ENCODE measurements at places on chromosomes 11 and 22. TPM values are rescaled to one million over a fixed set of nuclear protein-coding genes. Genes with fewer than 3 reads are reported as not detected.

DNA sequence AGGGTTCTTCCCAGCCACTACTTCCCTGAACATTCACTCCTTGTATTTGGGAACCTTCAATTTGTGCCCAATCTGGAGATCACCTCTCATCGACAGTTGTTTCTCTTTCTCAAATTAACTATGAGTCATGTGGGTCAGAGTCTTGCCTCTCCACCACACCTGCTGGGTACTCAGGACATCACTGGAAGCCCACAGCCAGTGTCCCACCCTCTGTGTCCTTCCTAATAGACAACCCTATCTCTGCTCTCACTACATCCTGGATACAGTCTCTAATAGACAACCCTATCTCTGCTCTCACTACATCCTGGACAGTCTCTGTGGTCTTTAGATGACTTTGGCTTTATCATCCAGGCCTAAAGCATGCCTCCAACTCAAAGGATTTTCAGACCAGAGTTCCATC lies 70.1 kb downstream of the ARL14EP start:
- peaks cover 28% of the 10 kb centered on the region for H3K4me1 ChIP-seq
- H3K27me3 ChIP-seq: no peaks in the 10 kb centered on the region
- H3K27ac ChIP-seq: peak overlapping the region; percentile 21
- no peak overlapping the region for H3K4me3 ChIP-seq
- H3K36me3 ChIP-seq: no peaks in the 10 kb centered on the region

GRCh38 chr11:114796954-114797721 lies 118.8 kb downstream of the NXPE2 start:
- H3K4me3 ChIP-seq: no peak overlapping the region
- no peak for DNase-seq
- peaks cover 28% of the 10 kb centered on the region for H3K4me1 ChIP-seq
- H3K36me3 ChIP-seq: no peaks in the 10 kb centered on the region

DNA sequence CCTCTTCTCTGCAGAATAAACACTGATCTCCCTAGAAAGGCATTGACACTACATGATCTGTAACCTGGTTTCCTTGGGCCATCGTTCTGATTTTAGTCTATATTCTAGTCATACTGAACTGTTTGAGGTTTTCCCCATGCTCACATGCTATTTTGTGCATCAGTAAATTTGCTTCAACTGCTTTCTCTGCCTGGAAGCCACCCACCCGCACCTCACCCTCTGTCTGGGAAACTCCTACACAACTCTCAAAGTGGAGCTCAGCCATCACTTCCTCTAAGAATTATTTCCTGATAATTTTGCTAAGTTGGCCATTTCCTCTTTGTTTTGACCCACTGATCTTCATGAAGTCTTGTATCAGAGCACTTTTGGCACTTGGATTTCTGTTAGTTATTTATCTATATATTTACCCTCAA lies 36.1 kb downstream of the MMP20 start:
- H3K4me3 ChIP-seq: no peak overlapping the region
- H3K27me3 ChIP-seq: no peaks in the 10 kb centered on the region
- DNase-seq: no peak
- H3K36me3 ChIP-seq: no peaks in the 10 kb centered on the region

The MLC1 gene
- total RNA-seq: 0.66 TPM

- no peak overlapping the region for H3K4me3 ChIP-seq
- H3K4me1 ChIP-seq: no peaks in the 10 kb centered on the region
- DNase-seq: no peak
- H3K36me3 ChIP-seq: no peaks in the 10 kb centered on the region
- H3K27me3 ChIP-seq: no peaks in the 10 kb centered on the region
Measured at GRCh38 chr11:103649401-103649895, 387.0 kb upstream of the DDI1 start.

DNA sequence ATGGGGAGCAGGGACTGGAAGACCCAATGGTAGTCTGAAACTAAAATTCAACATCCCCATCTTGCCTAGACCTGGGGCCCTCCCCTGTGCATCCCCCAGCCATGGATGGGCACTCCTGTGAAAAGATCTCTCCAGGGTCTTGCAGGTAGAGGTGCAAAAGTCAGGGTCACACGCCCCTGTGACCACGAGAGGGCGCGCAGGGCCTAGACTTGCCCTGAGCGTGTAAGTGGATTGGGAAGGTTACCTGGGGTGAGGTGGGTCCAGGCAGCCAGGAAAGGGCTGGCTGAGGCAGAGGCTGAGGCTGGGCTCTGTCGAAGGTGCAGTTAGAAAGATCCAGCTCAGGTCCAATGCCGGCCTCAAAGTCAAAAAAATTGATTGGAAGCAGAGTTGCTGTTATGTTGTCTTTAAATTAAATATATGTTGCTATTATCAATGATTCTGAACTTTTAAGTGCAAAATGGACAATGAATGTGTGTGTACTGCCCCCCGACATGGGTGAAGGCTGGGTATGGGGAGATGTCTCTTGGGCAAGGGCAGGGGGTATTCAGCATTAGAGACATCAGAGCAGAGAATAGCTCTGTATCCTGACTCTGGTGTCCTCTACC lies 4.8 kb upstream of the POU2F3 start:
- peak; percentile 62 for DNase-seq
- peaks cover 67% of the 10 kb centered on the region for H3K27me3 ChIP-seq
- no peak overlapping the region for H3K4me3 ChIP-seq
- peaks cover 10% of the 10 kb centered on the region for H3K4me1 ChIP-seq
- no peaks in the 10 kb centered on the region for H3K36me3 ChIP-seq

DNA sequence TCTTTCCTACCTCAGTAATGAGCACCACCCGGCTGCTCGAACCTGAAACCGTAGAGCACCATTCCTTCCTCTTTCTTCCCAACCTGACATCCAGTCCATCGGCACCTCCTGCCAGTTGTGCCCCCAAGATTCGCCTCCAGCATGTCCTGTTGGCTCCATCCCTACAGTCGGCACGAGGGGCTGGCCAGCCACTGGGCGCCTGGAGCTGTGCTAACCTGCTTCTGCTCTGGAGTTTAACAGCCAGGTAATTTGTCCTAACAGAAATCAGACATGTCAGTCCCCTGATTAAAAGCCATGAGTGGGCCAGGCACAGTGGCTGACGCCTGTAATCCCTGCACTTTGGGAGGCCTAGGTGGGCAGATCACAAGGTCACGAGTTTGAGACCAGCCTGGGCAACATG lies 16.8 kb downstream of the FDX1 start:
- DNase-seq: no peak
- H3K27ac ChIP-seq: no peak overlapping the region
- peaks cover 23% of the 10 kb centered on the region for H3K4me1 ChIP-seq
- H3K36me3 ChIP-seq: peaks cover 6% of the 10 kb centered on the region

- no peaks in the 10 kb centered on the region for H3K27me3 ChIP-seq
- H3K4me1 ChIP-seq: peaks cover 55% of the 10 kb centered on the region
- H3K27ac ChIP-seq: peak overlapping the region; percentile 65
- DNase-seq: no peak
Measured at GRCh38 chr11:58027341-58027740, 3.4 kb upstream of the OR6Q1 start.

The KDM4D gene
- 0.69 TPM for total RNA-seq

GRCh38 chr11:56932572-56933220 lies 56.0 kb upstream of the OR5AK2 start:
- no peak for DNase-seq
- no peak overlapping the region for H3K27ac ChIP-seq
- H3K27me3 ChIP-seq: no peaks in the 10 kb centered on the region
- H3K4me1 ChIP-seq: no peaks in the 10 kb centered on the region
- H3K4me3 ChIP-seq: no peak overlapping the region

DNA sequence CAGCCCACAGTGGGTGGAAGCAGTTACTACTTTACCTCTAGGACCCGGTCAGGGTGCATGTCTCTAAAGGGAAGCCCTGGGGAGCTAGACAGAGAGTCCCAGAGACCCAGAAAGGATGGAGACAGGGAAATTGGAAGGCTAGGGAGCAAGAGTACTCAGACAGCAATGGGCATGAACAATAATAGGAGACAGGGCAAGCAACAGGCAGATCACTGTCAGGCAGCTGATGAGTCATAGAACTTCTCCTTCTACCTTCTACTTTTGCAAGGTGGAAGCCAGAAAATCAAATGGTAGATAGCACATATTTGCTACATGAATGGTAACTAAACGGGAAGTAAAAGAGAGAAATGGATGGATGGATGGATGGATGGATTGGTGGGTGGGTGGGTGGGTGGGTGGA lies 19.6 kb downstream of the CD5 start:
- no peak overlapping the region for H3K4me3 ChIP-seq
- peaks cover 26% of the 10 kb centered on the region for H3K4me1 ChIP-seq
- peaks cover 8% of the 10 kb centered on the region for H3K27me3 ChIP-seq
- no peaks in the 10 kb centered on the region for H3K36me3 ChIP-seq

DNA sequence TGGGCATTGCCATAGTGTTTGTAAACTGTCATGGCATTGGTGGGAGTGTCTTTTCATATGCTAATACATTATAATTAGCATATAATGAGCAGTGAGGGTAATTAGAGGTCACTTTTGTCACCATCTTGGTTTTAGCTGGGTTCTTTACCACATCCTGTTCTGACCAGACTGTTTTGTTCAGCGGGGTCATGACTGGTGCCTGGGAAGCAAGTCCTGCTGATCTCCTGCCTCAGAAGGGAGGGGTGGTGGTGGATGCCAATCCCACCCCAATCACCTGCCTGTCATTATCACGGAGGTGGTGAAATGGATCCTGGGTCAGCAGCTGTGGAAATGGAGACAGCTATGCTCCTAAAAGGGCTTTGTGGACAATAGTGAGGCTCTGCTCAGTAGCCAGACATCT lies 31.2 kb downstream of the IL18 start:
- H3K36me3 ChIP-seq: no peaks in the 10 kb centered on the region
- no peak for DNase-seq
- no peaks in the 10 kb centered on the region for H3K4me1 ChIP-seq
- no peak overlapping the region for H3K27ac ChIP-seq
- no peak overlapping the region for H3K4me3 ChIP-seq

- H3K36me3 ChIP-seq: no peaks in the 10 kb centered on the region
- no peak overlapping the region for H3K27ac ChIP-seq
- H3K4me3 ChIP-seq: peak overlapping the region; percentile 62
- no peaks in the 10 kb centered on the region for H3K27me3 ChIP-seq
Measured at GRCh38 chr11:84924154-84924692, 702.9 kb downstream of the DLG2 start.

GRCh38 chr22:27644566-27644965 lies 157.0 kb downstream of the MN1 start:
- H3K27ac ChIP-seq: no peak overlapping the region
- H3K4me1 ChIP-seq: peaks cover 16% of the 10 kb centered on the region
- DNase-seq: no peak
- H3K36me3 ChIP-seq: no peaks in the 10 kb centered on the region
- no peak overlapping the region for H3K4me3 ChIP-seq

DNA sequence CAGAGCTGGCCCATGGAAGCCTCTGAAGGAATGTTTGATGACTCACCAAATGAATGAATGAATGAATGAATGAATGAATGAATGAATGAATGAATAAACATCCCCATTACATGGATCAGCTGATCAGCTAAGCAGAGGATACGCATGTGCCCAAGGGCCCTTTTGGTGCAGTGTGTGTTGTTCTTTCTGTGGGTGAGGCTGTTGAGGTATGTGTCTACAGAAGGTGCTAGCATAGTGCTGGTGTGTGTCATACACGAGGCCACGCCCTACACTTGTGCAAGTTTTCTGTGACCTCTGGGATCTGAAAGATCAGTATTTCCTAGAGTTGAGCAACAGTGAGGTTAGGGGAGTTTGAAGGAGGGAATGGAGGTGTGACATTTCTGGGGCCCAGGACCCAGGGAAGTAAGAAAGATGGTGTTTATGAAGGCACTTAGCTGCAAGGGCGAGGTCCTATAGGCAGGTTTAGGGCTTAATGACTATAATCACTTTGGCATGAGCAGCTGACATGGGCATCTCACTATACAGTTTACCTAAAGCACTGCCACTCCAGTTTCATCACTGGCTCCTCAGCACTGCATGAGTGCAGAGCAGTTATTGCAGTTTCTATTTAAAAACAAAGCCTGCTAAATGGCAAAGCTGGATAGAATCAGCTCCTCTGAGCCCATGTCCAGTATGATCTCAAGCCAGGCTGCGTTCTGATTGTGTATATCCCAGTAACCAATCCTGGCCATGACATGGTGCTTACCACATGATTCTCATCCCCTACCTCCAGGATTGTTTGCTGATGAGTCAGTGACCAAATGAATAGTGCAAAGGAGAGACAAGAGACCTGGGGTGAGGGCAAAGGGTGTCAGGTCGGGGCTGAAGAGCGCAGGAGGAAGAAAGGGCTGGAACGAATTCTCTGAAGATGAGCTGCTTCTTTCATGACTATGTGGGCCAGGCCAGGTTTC lies 36.4 kb upstream of the E2F8 start:
- no peak overlapping the region for H3K27ac ChIP-seq
- no peaks in the 10 kb centered on the region for H3K27me3 ChIP-seq
- no peak overlapping the region for H3K4me3 ChIP-seq
- no peaks in the 10 kb centered on the region for H3K4me1 ChIP-seq
- no peak for DNase-seq

All from left ventricle myocardium inferior (tissue), 1 donor.